ENCODE measurements at places on chromosomes 3 and 15.

DNA sequence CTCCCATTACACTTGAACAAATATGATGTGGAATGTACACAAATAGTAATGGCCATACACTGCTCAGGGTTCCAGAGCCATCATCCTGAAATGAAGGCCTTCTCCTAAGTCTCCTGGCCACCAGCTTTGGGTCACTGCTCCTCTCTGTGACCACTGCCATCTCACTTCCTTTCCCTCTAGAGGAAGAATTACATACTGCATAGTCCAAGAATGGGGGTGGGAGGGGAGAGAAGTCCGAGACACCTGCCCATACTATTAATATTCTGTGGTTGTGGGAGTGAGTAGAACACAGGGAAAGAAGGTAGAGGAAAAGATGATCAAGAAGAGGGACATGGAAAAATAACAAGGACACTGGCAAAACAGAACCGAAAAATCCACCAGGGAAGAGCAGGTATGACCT lies 20.6 kb downstream of the ETV5 start:
- DNase-seq, result no peak

- no peak for DNase-seq
Observed at GRCh38 chr3:87413814-87414213, 137.4 kb upstream of the POU1F1 start.

DNA sequence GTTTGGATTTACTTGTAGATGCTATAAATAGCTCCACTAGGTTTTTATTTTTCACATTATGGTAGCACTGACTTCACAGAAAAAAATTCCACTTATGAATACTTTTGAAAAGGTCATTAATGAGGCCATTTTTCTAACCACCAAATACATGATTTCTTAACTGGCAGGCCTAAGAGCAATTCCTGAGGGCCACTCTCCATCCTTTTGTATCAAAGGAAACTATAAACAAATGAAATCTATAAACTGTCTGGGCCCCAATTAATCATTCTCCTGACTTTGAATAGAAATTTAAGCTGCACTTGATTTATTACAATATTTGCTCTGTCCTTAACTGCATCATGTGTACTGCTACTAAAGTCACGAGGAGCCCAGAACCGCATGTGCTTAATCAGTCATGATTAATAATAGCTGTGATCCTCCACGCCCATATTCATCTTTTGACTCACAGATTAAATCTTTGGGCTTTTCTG lies 25.1 kb upstream of the MTMR10 start:
- no peak for DNase-seq

DNA sequence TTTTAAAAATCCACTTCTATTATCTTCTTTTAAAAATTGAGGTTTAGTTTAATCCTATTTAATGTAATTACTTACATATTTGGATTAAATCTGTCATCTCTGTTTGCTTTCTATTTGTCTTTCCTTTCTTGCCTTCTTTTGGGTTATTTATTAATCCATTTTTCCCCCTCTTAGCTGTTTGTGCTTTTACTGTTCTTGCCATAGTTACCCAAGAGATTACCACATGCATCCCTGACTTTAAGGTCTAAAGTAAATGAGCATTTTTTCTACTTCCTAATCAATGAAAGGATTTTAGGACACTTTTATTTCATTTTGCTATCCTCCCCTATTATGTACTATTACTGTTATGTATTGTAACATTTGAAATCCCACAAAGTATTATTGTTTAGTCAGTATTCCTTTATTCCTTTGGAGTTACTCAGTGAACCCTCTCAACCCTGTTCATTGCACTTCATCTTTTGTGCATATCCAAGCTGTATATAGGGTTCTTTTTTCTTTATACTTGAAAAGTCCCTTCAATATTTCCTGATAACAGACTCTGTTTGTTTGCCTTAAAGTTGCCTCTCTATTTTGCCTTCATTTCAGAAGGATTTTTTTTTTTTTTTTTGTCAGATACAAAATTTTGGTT lies 62.7 kb downstream of the MEF2A start:
- DNase-seq, result no peak

DNA sequence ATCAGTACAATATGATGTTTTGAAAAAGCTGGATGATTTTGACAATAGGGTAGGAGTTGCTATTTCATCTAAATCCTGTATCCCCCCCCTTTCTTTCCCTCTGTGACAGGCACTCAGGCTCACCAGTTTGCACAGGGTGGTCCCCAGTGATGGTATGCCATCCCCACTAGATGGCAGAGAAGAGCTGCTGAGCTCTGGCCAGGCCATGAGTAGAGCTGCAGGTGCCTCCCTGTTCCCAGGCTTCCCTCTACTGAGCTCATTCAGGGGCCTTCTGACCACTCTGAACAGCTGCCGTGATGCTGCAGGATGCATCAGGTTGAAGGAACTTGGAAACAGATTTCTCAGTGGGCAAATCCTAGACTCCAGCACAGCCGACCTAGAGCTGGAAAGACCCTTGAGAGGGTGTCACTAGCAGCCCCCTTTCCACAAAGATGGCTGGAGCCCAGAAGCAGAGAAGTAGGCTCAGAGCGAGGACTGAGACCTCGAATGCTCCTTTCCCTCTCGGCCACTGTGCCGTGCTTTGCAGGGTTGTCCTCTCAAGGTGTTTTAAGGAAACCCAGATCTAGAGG lies 45.1 kb downstream of the EFCAB12 start:
- no peak for DNase-seq

GRCh38 chr3:153881201-153881600 lies 240.0 kb upstream of the ARHGEF26 start:
- DNase-seq, result no peak

- no peak for DNase-seq
Observed at GRCh38 chr15:28963711-28964081, 77.9 kb downstream of the APBA2 start.

DNA sequence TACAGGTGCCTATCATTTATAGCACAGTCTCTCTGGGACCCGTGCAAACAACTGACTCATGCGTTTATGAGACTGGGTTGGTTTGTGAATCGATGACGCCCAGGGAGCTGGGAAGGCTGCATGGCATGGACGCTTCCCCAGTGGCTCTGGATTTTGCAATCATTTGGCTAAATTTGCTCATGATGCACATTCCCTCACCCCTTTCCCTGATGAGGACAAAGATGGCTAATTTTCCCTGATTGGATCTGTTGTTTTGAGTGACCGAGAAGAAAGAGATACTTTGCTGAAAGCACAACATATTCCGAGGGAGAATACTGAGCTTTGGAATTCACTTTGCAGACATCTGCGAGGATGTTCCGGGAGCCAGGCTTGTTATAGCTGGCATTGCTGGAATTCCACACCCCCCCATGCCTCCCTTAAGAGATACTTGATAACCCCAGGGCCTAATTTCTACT lies 51.1 kb downstream of the CGNL1 start:
- DNase-seq, result no peak

DNA sequence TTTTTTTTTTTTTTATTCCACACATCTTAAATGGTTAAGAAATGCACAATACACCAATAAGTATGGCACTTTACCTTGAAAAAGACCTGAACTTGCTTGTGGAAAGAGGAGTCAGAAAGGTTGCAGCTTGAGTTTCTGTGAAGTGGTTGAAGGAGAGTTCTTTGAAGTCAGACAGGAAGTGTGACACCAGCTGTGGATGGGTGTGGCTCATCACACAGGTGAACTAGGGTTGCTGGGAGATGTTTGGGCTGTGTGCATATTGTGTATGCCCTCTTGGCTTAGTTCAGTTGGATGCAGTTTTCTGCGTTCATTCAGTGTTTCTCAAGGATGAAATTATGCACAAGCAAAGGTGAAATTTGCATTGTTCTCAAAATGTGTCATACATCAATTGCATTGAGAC lies 6.3 kb downstream of the AEN start:
- peak; percentile 70 for DNase-seq

DNA sequence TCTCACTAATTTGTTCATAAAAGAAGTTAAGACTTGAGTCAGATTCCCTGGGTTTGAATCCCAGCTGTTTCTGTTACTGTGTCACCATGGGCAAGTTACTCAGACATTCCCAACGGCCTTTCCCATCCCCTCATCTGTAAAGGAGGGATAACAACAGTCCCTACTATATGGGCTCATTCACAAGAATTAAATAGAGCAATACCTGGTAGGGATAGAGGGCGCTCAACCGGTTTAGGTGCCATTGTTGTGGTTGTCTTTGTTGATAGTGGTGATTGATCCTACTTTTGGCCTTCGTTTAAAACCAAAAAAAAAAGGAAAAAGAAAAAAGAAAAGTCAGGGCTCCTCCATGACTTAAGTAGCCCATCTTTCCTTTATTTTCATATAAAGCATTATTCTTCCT lies 563.1 kb downstream of the GRM7 start:
- DNase-seq, result no peak

DNA sequence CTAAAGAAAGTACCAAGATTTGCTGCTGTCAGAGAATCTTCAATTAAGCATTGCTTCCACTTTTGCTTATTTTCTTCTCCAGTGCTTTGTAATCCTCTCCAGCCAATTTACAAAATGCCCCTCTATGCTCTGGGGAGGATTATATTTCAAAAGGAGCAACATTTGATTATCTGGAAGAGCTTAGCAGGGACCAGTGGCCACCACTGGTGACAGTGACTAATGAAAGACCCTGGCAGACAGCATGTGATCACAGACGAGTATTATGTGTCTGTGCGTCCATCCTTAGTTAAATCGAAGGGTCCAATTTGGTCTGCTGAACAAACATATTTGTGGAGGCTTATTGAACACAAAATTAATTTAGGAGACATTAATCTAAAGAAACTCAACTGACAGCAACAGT lies 152.6 kb downstream of the ZNF621 start:
- DNase-seq, result no peak

DNA sequence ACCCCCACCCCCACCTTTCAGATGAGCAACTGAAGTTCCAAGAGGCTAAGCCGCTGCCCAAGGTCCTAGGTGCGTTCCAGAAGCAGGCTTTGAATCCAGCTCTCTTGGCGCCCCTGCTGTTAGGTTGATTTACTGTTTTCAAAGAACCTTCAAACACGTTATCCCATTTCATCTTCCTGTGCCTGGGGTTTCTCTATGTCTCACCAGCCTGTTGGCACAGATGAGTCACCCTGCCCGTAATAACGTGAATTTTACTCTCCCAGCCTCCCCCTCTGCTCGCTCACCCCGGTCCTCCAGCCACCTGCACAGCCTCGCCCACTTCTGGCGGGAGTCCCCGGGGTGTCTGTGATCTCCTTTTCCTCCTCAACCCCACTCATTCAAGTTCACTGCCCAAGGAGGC lies 13.0 kb upstream of the TSEN2 start:
- no peak for DNase-seq

DNA sequence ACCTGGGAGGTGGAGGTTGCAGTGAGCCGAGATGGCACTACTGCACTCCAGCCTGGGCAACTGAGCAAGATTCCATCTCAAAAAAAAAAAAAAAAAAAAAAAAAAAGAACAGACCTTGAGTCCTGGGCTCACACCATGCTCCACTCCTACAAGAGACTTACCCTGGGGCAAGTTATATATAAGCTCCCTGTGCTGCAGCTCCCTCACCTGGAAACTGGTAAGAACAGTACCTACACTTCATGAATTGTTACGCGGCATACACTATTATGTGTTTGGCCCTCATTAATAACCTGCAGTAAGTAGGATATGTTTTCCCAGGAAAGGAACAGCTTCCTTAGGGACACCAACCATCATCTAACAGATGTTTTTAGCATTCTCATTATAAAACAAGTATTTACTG lies 119.6 kb downstream of the FMN1 start:
- no peak for DNase-seq

GRCh38 chr3:9602620-9603019 lies 46.7 kb upstream of the MTMR14 start:
- no peak for DNase-seq
